ENCODE measurements at places on chromosomes 1 and 21.

DNA sequence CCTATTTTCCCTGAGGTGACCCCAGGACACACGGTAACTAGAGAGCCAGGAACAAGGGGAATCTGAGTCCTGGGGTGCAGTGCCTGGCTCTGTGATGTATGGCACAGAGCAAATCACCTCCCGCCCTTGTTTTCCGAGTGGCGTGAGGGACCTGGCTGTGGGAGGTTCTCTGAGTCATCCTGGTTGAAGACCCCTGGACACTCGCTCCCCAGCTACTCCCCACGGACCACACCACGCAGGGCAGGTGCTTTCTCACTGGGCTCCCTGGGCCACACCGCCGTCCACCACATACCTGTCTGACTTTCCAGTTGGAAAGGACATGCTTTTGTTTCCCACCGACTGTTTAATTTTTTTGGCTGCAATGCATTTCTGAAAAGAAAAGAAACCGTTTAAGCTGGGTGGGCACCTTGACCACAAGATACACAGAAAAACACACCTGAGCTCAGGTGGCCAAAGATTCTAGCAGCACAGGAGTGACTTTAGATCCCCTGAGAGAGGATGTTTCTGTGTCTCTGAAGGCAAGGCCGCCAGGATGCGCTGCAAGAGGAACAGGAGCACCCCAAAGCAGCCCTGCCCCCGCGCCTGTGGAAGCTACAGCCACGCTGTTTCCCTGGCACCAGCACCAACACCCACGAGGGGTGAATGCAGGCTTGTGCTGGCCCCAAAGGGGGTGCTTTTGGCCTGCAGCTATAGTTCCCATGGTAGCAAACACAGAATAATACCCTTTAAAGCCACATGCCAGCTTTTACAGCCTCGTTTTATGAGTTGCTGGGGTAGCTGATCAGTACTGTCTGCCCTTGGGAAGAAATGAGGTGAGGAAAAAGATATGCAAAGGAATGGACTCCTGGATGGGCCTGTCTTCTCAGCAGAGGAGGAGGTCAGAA lies 8.1 kb upstream of the SRM start:
- DNase-seq, result no peak

DNA sequence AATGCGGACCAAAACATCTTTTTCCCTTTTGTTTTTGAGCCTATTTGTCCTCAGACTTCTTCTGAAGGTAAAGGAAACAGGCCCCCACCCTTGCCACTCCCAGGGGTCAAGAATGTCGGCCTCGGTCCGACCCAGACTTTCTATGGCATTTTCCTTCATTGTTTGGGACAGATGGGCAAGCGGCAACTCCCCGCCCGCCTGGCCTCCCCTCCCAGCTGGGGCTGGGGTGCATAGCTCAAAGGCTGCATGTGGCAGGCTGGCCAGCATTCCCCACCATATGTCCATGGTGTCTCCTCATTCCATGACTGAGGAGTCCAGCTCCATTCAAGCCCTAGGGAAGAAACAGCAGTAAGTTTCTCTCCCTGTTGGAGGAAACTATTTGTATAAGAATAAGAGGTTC lies 29.4 kb upstream of the TSPEAR start:
- no peak for DNase-seq

DNA sequence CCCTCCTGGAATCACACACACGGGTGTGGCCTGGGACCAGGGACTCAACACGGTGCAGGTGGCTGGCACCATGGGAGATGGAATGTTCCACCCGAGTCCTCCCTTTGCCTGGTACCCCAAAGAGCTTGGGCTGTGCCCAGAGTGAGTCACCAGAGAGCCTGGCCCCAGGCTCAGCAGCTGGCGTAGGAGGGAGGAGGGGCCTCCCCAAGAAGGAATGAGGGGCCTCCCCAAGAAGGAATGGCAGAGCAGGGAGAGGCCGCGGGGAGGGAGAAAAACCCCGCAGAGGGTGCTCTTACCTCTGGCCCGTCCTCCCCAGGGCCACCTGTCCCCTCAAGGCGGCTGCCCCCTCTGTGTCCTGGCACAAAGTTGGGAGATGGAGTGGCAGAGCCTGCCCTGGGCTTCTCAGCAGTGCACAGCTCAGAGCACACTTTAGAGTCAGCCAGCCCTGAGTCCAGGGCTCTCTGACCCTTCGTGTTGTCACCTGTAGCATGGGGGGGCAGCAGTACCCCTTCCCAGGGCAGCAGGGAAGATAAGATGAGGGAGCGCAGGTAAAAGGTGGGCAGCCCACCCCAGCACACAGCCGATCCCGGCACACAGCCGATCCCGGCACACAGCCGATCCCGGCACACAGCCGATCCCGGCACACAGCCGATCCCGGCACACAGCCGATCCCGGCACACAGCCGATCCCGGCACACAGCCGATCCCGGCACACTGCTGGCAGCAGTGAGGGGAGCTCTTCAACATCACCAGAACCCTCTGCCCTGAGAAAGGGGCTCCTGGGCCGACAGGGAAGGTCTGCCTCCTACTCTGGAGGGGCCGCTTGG lies 20.2 kb upstream of the KCNAB2 start:
- DNase-seq, result no peak

GRCh38 chr1:59976194-59977074 lies 49.9 kb upstream of the CYP2J2 start:
- DNase-seq, result no peak

GRCh38 chr1:30786264-30786991 lies 28.9 kb upstream of the LAPTM5 start:
- DNase-seq, result no peak

GRCh38 chr1:2381741-2382620 lies 9.4 kb downstream of the MORN1 start:
- peak; percentile 55 for DNase-seq

DNA sequence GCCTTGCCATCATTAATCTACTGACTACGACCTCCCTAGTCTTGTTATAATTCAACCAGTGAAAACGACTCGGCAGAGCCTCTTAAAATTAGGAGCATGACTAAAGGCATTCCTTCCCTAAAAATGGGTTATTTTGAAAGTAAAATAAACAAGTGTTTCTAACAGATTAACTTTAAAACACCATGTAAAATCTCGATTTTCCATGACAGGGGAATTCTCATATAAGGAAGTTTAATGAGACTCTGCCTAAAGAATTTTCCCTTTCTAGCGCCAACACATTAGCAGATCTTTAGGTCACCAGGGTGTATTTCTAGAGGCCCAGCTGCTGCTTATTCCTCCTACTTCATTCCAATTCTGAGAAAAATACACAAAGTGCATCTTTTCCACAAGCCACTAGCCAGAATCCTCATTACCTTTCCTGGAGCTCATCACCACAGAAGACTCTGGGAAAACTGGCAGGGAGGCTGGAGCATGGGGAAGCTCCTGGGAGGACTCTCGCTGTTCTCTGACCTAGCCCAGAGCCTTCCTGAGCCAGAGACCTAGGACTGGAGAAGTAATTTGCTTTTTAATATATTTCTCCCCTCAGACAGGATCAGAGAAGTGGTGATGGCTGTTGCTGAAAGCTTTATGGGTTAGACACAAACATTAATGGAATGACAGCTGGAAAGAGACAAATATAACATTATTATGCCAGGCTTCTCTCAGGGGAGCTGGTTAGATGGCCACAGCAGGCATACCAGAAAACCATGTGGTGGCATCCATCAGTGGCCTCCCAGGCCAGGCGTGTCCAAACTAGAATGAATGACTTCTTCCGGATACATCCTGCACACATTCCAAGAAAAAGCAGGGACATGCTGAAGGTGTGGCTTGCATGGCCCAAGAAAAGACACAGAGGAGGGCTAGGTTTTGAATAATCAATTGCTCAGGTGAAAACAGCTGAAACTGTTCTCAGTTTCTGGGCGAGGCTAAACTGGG lies 63.6 kb upstream of the CTTNBP2NL start:
- no peak for DNase-seq

GRCh38 chr1:30596891-30597290 lies 126.5 kb downstream of the MATN1 start:
- DNase-seq, result no peak

- DNase-seq, result no peak
Observed at GRCh38 chr1:154809436-154810413, 60.4 kb downstream of the KCNN3 start.

GRCh38 chr1:218123968-218124367 lies 161.1 kb upstream of the RRP15 start:
- no peak for DNase-seq

- no peak for DNase-seq
Observed at GRCh38 chr21:19640964-19641363, 1237.4 kb upstream of the TMPRSS15 start.

GRCh38 chr1:58440696-58441095 lies 105.8 kb downstream of the OMA1 start:
- no peak for DNase-seq

GRCh38 chr1:150772326-150772725 lies 6.7 kb upstream of the CTSS start:
- DNase-seq, result no peak

- no peak for DNase-seq
Observed at GRCh38 chr1:32471695-32472362, 7.0 kb downstream of the ZBTB8B start.

DNA sequence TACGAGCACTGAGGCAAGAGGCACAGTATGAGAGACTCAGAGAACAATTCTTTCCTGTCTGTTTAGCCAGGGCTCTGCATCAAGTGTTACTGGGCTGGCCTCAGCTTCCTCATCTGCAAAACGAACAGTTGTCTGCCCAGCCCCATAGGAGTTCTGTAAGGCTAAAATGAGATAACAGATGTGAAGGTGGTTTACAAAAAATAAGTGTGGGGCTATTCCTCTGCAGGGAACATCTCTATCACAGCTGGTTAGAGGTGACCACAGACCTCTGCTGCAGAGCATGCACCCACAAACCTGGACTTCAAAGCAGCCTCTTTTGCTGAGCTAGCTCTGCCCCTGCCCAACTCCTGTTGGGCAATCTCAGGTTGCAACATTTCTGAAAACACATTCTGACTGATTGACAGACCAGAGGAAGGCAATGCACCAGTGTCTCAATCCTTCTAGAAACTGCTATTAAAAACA lies 10.5 kb upstream of the OLIG1 start:
- DNase-seq, result no peak

GRCh38 chr1:68103011-68103545 lies 52.7 kb upstream of the DIRAS3 start:
- no peak for DNase-seq

GRCh38 chr1:68151690-68152089 lies 80.6 kb downstream of the WLS start:
- DNase-seq, result no peak

- no peak for DNase-seq
Observed at GRCh38 chr1:41789661-41790330, 128.9 kb downstream of the HIVEP3 start.
